ENCODE measurements at places on chromosomes 4 and X.

GRCh38 chrX:96004386-96004785, 680.3 kb upstream of the DIAPH2 start:
- no peak for DNase-seq

DNA sequence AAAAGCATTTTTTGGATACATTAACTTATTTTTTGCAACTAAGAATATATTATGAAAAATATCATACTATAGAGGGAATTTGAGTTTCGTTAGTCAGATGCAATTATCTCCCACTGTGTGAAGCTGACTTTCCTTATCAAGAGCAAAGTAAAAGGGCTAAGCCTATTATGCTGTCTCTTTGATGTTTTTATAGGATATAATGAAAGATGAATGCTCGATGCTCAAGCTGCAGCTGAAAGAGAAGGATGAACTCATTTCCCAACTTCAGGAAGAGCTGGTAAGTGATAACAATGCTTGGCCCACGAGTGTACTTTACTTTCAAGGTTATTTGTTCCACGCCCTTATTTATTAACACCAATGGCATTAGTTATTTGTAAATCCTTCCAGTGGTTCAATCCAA, 688.4 kb downstream of the CCSER1 start:
- DNase-seq: no peak

- DNase-seq: no peak
These were observed 12.3 kb upstream of the IL21 start for GRCh38 chr4:122633211-122633610.

DNA sequence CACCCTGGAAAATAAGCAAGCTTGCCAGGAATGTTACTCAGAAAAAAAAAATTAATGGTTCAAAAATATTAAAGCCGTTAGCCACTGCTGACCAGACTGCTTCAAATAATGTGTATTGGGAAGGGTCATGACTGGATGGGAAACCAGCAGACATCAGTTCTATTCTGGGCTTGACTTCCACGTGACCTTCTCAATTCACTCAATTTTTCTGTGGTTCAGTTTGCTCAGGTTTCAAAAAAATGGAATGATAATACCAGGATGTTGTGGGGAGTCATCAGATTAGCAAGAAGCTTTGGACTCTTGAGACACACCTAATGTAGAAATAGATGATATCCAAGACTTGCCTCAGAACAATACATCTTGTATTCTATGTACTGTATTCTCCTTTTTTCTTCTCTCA, 541.9 kb upstream of the BOD1L1 start:
- DNase-seq: no peak

DNA sequence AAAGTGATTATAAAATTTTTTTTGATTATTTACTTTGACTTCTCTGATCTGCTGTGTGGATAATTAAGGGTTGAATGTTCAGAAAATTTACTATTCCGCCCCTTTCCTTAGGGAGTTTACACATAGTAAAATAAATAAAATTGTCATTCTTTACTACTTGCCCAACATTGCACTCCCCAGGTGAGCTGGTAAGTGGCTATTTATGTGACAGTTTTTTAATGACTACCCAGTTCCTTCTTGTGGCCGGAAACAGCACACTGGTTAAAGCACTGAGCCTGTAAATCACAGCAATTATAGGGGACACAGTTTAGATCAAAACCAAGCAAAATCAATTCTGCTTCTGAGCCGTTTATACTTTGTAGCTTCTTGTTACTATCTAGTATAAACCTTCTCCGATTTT, 158.1 kb downstream of the FHIP1A start:
- no peak for DNase-seq

GRCh38 chr4:28774344-28774743, 1913.7 kb downstream of the STIM2 start:
- DNase-seq: no peak

DNA sequence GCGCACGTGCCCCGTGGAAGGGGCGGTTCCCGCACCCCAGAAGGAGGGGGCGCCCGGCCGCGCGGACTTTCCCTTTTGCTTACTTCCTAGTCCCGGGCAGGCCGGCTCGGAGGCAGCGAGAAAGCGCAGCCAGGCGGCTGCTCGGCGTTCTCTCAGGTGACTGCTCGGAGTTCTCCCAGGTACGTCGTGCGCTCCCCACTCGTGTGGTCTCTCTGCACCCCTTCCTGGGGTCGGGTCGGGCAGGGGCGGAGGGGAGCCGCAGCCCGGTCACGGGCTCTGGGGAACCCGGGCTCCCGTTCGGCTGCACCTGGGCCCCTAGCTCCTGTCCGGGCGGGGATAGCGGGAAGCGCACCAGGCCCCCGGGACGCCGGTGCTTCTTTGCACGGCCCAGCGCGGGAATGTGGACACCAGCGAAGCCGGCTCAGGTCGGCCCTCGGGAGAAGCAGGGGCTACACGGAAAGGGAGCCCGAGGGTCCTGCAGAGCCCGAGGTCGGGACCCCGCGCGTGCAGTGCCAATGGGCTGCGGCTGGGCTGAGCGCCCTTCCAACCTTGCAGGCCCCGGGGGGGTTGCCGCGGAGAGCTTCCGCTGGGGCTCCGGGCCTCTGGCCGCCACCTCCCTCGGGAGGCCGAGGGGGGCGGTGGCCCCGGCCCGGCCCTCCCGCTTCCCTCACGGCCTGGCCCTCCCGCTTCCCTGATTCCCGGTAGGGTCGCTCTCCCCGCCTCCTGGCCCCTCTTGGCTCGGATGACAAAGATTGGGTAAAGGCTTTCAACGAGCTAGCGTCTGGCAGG, at the start of gene TLR2:
TSS of gene TLR2 (plus strand) at position 99 of the 789 bp plus-strand sequence. CDS start 18,628 bp downstream, outside the sequence.
- peak; percentile 69 for DNase-seq

- no peak for DNase-seq
These were observed 53.8 kb upstream of the LSM6 start for GRCh38 chr4:146121757-146122156.

DNA sequence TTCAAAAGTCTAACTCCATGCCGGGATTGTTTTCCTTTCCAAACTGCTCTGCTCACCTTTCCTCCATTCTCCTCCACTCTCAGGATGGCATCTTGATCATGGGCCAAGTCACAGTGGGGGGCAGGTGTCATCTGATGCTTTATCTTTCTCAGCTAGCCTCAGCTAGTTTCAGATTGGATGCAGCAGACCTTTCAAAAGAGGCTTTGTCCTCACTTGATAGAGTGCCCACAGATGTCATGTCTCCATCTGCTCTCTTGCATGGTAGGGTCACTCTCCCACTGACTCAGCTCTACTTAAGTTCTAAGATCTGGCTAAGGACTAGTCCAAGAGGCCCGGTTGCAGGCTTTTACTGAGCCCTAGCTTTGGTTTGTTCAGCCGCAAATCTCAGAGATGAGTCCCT, 341.8 kb upstream of the GALNT7 start:
- no peak for DNase-seq

GRCh38 chr4:119041396-119041795, 94.2 kb upstream of the MYOZ2 start:
- DNase-seq: no peak

DNA sequence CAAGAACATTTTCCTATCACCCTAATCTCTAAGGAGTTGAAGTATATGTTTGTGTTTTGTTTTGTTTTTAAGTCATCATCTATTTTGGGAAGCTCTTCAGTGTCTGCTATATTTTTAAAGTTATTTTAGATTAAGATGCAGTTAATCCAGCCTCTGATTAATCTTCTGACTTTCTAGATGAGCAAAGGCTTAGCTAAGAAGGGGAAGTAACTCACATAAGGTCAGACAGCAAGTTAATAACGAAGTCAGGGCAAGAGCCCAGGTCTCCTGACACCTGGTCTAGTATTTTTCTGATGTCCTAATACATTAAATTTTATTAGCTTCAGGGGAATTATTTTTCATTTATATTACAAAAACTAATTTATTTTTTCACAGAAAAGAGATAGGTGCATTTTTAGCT, 168.5 kb downstream of the SOWAHB start:
- no peak for DNase-seq

GRCh38 chrX:40152173-40152711, 54.5 kb upstream of the BCOR start:
- peak; percentile 49 for DNase-seq

GRCh38 chrX:132638313-132638712, 149.5 kb upstream of the MBNL3 start:
- DNase-seq: no peak

DNA sequence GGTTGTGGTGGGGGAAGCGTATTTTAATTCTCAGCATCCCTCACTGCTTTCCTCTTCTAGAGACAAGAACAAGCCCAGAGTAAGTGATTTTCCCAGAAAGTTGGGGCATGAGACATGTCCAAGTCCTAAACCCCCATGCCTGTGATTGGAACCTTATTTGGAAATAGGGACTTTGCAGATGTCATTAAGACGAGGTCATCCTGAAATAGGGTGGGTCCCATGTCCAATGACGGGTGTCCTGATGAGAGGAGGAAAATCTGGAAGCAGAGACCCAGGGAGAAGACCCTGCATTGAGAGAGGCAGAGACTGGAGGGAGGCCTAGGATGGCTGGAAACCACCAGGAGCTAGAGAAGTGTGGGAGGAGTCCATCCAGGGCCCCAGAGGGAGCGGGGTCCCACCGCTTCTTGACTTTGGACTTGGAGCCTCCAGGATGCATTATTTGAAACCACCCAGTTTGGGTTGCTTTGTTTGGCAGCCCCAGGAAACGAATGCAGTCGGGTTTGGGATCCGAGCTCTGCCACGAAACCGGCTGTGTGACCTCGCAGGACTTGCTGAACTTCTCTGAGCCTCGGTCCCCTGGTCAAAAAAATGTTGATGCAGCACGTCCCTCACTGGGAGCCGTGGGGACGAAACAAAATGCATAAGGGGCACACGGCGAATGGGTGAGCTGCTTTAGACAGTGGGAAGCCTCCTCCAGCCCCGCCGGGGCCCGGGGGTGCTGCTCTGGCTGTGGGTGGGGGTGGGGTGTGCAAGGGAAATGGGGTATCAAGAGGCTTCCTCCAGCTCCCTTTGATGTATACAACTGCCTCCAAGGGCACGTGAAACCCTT, 113.9 kb downstream of the CPZ start:
- DNase-seq: no peak

DNA sequence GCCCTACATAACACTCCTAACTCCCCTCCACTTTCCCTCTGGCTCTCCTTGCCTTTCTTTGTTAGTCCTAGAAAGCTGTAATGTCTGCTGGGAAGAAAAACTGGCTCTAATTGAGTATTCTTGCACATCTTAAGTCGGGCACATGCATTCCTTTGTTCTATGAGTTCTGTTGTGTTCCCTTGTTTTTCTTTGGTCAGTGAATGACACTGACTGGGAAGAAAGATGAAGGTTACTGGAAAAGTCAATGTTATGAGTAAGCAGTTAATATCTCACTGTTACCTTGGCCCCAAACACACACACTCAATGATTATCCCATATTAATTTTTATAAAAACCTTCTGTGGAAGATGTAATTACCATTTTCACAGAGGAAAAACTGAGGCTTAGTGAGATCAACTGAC, 215.9 kb downstream of the SOWAHB start:
- DNase-seq: no peak

- DNase-seq: no peak
These were observed 66.2 kb downstream of the IL15 start for GRCh38 chr4:141702472-141703182.

DNA sequence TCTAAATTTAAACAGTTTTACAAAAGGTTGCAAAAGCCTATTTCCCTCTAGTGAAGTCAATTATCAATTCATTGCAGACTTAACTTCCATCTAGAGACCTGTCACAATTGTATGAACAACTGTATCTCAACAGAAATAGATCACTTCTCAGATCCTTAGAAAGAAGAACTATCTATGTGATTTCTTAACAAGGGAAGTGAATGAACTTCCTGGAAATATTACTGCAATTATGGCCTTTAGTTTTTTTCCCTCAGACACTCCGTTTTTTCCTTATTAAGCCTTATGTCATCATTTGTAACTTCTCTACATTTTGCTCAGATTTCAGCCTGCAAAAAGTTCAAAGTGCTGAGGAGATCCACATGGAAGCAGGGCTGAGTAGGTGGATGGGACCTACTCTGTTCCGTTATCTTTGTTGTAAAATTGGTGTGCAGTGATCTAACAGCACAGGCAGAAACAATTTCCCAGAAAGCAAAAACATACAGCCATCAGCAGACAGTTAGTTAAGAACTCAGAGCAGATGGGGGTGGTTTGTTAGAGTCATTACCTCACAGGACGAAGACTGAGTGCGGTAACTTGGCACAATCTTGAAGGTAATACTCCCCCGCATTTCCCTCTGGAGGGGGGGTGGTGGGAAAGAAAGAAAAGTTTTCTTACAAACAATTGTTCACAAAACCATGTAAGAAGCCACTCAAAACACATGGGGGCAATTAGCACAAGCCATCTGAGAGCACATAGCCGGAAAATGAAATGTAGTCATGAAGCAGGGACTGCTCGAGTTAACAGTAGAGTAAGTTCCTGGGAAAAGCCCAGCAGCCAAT, 112.3 kb downstream of the NYX start:
- DNase-seq: no peak

DNA sequence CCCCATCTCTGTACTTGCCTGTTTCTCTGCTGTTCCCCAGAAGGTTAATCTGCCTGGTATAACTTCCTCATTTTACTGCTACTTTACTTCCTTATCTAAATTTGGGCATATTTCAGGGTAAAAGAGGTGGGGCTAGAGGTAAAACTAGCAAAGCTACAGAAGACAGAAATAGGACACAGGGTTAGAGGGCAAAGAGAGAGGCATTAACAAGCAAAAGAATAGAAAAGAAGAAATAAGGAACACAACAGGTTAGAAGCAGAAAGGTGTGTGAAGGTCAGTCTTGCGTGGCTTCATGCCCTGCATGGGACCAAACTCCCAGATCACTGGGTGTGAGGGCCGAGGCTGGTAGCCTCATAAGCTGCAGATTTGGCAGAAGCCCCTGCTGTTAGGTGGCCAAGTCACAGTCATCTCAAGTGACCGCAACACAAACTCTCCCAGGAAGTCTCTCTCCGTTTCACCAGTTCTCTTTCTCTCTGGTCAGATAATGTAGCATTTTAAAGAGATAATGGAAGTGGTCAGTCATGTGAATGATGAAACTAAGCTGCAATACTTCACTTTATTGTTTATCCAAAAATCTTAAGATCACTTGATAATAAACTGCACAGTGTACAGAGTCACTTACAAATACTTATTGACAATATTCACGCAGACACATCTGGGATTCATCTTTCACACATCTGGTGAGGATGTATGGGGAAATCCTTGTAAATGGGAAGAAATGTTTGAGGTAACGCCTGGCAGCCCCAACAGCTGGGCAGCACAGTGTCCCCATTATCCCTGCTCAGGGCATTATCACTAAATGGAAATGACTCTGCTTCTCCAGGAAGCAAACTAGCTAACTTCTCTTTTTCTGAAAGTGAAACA, 16.4 kb downstream of the TMEM154 start:
- no peak for DNase-seq

DNA sequence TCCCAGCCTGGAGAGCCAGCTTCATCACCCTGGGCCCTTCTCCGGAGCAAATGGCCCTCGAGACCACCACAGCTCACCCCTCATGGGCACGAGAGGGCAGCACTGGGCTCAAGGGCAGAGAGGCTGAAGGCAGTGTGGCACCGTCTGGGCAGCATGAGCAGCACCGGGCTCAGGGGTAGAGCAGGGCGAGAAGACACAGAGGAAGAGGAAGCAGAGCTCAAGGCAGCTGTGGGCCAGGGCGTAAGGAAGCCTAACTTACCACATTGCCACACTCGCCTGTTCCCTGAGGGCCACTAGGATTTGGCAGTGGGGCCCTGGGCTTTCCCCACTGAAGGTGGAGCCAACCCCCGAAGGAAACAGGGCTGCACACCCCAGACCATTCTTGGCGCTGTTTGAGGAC, 15.5 kb downstream of the ZNF185 start:
- no peak for DNase-seq
